ENCODE measurements at places on chromosomes 5 and 9. TPM values are rescaled to one million over a fixed set of nuclear protein-coding genes. Genes with fewer than 3 reads are reported as not detected.

DNA sequence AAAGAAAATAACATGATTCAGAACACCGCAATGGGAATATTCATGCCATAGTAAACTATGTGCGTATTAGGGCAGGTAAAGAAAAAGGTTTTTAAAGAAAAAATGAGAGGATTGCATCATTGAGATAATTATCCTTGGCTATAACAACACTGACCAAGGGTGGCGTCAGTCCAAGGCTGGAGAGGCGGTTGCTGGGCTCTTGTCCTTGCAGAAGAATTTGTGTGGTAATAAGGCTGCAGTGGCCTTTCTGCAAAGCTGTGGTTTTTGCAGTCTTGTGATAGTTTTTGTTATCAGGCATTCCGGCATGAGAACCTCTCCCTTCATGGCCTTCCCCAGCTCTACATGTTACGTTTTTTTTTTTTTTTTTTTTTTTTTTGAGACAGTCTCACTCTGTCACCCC, 14.0 kb downstream of the BOD1 start:
- no peak for DNase-seq

DNA sequence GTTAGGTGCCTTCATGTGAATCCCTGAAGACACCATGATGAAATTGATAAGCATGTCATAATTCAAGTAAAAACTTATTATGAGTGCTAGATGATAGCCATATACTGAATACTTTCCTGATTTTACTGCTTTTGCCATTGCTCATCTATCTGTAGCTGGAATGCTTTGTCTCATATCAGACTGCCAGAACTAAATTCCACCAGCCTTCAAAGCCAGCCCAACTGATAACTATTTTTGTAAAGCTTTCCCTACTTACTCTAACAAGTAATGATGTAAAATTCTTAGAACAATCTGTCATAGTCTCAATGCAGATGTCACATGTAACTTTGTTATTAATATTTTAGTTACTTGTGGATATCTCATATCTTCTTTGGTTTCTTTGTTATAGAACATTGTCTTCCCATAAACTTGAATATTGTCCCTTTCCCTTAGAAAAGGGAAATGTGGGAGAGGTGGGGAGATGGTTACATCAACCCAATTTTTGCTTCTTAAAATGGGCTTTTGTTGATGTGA, 128.3 kb downstream of the ZCCHC7 start:
- no peak for DNase-seq

- DNase-seq: no peak
These were observed 8.4 kb upstream of the SLC6A3 start for GRCh38 chr5:1453613-1454012.

DNA sequence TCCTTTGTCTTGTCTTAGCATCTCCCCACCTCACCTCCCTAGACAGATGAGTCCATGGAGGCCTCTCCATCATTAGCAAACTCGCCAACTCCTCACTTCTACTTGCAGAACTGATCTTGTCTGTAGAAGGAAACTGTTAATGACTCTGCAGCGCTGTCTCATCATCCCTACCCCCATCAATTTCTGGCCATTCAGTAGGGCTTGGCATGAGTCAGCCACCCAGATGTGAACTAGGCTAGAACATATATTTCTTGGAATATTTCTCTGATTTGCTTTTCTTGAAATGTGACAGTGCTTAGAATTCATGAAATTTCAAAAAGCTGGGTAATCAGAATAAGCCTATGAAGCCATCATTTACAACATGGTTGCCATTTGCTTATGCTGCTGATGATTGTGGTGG, 1125.0 kb upstream of the DMAC1 start:
- DNase-seq: no peak

DNA sequence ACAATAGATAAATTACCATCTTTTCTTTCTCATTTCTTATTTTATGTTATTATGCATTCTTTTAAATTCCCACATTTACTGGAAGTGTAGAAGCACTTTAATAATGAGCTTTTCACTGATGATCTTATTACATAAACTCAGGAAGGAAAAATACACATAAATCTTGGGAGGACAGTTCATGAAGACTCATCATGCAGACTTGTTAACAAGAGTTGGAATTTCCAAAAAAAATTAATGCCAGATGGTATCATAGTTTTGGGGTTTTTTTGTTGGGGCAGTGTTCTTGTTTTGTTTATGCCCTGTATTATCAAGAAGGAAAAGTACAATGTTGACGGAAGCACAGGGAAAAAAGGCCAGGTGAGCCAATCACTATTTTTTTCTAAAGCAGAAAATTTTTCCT, 35.1 kb downstream of the CEMIP2 start:
- DNase-seq: no peak

DNA sequence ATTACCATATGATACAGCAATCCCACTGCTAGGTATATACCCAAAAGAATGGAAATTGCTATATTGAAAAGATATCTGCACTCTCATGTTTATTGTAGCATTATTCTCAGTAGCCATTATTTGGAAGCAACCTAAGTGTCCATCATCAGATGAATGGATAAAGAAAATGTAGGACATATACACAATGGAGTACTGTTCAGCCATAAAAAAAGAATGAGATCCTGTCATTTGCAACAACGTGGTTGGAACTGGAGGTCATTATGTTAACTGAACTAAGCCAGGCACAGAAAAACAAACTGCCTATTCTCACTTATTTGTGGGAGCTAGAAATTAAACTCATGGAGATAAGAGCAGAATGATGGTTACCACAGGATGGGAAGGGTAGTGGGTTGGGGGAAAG, 63.1 kb upstream of the TTC23L start:
- DNase-seq: no peak

GRCh38 chr9:7436754-7437153, 362.8 kb downstream of the DMAC1 start:
- DNase-seq: no peak

DNA sequence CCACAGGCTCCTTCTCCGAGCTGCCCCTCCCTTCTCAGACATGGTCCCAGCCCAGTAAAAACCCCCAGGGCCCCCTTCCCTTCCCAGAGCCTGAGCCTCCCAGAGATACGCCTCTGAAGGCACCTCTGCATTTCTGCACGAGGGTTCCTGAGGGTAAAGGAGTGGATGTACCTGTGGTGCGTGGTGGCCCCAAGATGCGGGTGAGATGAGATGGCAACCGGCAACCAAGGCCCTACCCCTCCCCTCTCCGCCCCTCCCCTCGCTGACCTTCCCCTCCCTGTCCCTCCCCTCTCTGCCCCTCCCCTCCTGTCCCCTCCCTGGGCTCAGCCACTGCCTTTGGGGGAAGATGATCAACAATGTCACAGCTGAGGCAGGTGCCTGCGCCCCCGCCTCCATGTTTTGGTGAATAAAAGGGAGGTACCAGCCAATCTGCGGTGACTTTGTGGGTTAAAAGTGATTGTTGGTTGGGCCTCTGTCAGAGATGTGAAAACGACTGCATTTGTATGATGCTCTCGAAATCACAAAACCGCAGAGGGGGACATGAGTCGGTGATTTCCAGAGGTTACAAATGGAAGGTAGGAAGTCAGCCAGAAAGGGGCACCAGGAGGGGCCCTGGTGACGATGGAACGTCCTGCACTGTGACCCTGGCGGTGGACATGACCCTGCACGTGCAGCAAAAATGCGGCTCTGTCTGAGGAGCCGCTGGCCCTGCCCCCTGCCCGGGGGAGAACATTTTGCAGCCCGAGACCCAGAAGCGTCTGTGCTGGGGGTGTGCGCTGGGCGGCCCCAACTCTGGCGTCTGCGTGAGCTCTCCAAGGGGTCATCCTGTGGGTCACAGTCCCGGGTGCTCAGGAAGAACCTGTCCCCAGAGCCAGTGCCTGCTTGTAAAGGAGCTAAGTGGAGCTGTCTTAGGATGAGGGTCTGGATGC, 3.7 kb downstream of the LCN9 start:
- no peak for DNase-seq

DNA sequence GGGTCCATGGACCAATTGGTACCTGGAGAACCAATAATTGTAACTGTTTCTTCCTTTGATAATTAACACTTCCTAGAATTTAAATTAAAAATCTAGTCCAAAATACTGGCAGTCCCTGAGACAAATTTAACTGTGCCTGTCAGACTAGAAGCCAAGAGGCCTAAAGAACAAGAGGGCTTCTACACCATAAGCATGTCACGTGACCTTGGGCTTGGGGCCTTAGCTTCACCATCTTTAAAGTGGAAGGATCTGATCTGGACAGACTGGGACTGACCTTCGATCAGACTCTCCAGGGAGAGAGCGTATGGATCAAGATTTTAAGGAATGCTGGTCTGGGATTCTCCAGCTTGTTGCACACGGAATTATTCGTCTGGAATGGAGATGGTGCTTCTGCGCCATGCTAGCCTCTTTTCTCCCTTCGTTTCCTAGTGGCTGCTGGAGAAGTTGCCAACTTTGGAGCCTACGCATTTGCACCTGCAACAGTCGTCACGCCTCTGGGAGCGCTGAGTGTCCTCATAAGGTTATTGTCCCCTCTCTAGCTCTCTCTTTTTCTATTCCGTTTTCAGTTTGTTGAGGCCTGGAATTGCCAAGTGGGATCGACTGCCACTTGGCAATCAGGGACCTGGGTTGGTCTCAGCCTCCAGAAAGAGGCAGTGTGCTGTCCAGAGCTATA, 8.4 kb downstream of the NIPAL4 start:
- no peak for DNase-seq

- DNase-seq: no peak
These were observed 10.5 kb upstream of the AHRR start for GRCh38 chr5:310941-311434.

DNA sequence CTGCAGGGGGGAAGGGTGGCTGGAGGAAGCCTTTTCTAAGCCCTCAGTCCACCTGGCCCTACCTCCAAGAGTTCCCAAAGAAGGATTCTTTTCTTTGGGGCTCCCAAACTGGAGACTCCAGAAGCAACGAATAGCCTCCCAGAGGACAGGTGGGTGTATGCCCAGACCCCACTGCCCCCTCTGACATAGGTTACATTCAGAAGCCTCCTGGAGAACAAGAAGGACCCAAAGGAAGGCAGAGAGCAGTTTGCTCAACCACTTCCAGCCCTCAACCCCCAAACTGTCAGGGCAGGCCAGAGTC, 10.3 kb downstream of the HK3 start:
- no peak for DNase-seq

DNA sequence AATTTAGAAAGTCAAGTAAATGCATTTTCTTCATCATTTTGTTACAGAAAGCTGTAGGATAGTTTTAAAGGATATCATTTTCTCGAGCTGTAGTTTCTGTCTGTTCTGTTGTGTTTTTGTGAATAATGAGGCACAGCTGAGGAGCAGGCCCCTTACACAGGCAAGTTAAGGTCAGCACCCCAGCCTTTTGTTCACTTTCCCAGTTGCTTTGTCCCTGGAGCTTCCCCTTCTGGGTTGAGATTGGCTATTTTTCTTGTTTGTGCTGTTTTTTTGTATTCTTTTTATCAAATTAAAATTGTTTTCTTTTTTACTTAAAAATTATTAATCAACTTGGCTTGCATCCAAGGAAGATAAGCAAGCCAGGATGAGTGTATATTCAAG, 213.8 kb upstream of the ACTBL2 start:
- no peak for DNase-seq

NME5 gene
- total RNA-seq: not detected

PAEP gene
- not detected for total RNA-seq

HINT1 gene
- total RNA-seq: 228 TPM

SEC16A gene
- 81.3 TPM for total RNA-seq

RARS1 gene
- total RNA-seq: 124 TPM

MYORG gene
- total RNA-seq: 37.3 TPM

TEX48 gene
- total RNA-seq: not detected

MOB3B gene
- total RNA-seq: 4.7 TPM

MGAT1 gene
- total RNA-seq: 80.1 TPM

ISCA1 gene
- 11.2 TPM for total RNA-seq

GABRG2 gene
- 0.86 TPM for total RNA-seq

SMIM33 gene
- not detected for total RNA-seq

ZBTB26 gene
- total RNA-seq: 8.7 TPM

CCDC187 gene
- total RNA-seq: 0.09 TPM
